WTC11 (cell line): ENCODE measurements at places on chromosomes 13 and 19.

- no peak overlapping the region for H3K4me3 ChIP-seq
- no peak for DNase-seq
- no peaks in the 10 kb centered on the region for H3K36me3 ChIP-seq
- H3K27ac ChIP-seq = no peak overlapping the region
- no peaks in the 10 kb centered on the region for H3K27me3 ChIP-seq
These were observed 15.2 kb downstream of the F10 start for GRCh38 chr13:113137691-113138298.

GRCh38 chr13:90803210-90803609, 544.3 kb upstream of the MIR17HG start:
- no peak overlapping the region for H3K27ac ChIP-seq
- peaks cover 5% of the 10 kb centered on the region; the same call in 1 of the 2 replicates for H3K4me1 ChIP-seq
- no peaks in the 10 kb centered on the region for H3K36me3 ChIP-seq
- no peak for DNase-seq
- H3K27me3 ChIP-seq = no peaks in the 10 kb centered on the region
- no peak overlapping the region for H3K4me3 ChIP-seq

DNA sequence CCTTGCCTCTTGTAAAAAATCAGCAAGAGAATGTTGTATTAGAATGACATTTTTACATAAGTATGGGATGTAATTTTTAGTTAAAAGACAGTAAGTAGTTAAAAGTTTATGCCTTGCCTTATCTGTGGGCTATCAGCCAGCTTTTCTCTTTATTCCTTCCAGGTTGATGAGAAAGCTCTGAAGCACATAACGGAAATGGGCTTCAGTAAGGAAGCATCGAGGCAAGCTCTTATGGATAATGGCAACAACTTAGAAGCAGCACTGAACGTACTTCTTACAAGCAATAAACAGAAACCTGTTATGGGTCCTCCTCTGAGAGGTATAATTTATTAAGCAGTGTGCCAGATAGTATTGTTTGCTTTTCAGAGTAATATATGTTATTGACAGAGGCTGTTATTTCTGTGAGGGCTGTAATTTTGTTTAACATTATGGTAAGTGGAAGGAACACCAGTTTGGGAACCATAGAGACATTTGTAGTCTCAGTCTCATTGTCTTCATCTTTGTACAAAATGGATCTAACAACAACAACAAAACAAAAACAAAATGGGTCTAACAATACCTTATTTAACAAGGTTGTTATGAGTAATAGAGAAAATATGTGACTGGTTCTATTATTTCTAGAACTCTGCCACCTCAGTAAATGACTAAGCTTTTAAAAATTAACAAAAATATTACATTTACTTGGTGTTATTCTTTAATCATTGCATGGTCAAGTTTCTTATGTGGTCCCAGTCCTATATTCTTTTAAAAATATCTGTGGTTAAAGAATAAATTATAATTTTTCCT, 112.8 kb downstream of the TDRD3 start:
- no peak overlapping the region for H3K27ac ChIP-seq
- H3K27me3 ChIP-seq = no peaks in the 10 kb centered on the region; the same call in 1 of the 2 replicates
- no peak for DNase-seq
- no peak overlapping the region for H3K4me3 ChIP-seq

DNA sequence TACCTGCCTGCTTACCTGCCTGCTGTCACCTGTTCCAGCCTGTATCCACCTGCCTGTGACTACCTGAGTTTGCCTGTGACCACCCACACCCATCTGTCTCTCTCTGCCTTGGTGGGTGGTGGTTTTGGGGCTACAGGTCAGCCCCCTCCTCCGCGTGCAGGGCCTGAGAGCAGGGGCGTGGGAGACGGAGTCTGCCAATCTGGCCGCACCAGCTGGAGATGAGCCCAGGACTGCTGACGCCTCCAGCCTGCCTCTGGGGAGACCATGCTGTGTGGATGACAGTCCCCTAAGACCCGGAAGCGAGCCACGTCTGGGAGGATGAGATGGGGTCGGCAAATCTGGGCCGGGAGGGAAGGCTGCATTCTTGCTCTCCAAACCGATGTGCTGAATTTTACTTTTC, 15.9 kb upstream of the KCTD15 start:
- H3K27ac ChIP-seq = no peak overlapping the region
- peaks cover 16% of the 10 kb centered on the region for H3K4me1 ChIP-seq
- DNase-seq = no peak
- no peak overlapping the region for H3K4me3 ChIP-seq

GRCh38 chr19:31256593-31256960, 92.7 kb downstream of the TSHZ3 start:
- no peak for DNase-seq
- H3K36me3 ChIP-seq = no peaks in the 10 kb centered on the region
- H3K27me3 ChIP-seq = no peaks in the 10 kb centered on the region; the same call in 1 of the 2 replicates
- H3K4me3 ChIP-seq = no peak overlapping the region

- no peaks in the 10 kb centered on the region for H3K4me1 ChIP-seq
- no peaks in the 10 kb centered on the region; the same call in 1 of the 2 replicates for H3K27me3 ChIP-seq
- H3K4me3 ChIP-seq = no peak overlapping the region
These were observed 13.9 kb downstream of the ZNF543 start for GRCh38 chr19:57334191-57334590.

- no peak overlapping the region for H3K27ac ChIP-seq
- no peaks in the 10 kb centered on the region for H3K27me3 ChIP-seq
- no peak for DNase-seq
- H3K4me3 ChIP-seq = no peak overlapping the region
- H3K4me1 ChIP-seq = no peaks in the 10 kb centered on the region
- no peaks in the 10 kb centered on the region for H3K36me3 ChIP-seq
These were observed 85.8 kb downstream of the EPSTI1 start for GRCh38 chr13:42906257-42906656.

GRCh38 chr19:44653977-44654774, 10.5 kb downstream of the PVR start:
- DNase-seq = peak; percentile 83
- H3K4me1 ChIP-seq = no peaks in the 10 kb centered on the region
- no peak overlapping the region for H3K27ac ChIP-seq
- H3K4me3 ChIP-seq = no peak overlapping the region
- peaks cover 54% of the 10 kb centered on the region for H3K36me3 ChIP-seq

GRCh38 chr19:51664997-51665396, 18.4 kb upstream of the SIGLEC14 start:
- H3K27me3 ChIP-seq = peaks cover 16% of the 10 kb centered on the region
- no peak overlapping the region for H3K4me3 ChIP-seq
- DNase-seq = no peak
- no peaks in the 10 kb centered on the region for H3K36me3 ChIP-seq

DNA sequence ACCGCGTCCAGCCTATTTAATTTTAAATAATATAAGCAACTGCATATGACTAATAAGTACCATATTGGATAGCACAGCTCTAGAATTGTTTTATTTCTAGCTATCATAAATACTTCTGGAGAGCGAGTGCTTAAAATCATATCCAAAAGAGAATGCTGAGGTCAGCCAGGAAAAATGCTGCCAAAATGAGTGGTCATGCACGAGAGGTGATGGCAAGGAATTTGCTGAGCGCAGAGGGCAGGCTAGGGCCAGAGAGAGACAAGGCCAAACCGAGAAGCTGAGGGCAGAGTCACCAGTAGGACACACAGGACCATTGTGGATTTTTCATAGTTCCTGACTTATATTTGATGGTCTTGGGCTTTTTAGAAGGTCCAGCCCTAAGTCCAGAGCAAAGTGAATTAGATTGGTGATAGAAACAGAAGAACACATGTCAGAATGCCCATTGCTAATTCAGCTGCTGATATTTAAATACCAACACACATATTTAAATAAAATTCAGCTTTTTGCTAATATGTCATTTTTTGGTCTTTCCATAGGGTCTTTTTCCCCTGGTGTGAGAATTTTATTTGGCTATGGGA, 33.6 kb upstream of the UBL3 start:
- H3K27ac ChIP-seq = no peak overlapping the region
- no peaks in the 10 kb centered on the region for H3K36me3 ChIP-seq
- H3K4me1 ChIP-seq = peaks cover 63% of the 10 kb centered on the region
- H3K4me3 ChIP-seq = no peak overlapping the region

DNA sequence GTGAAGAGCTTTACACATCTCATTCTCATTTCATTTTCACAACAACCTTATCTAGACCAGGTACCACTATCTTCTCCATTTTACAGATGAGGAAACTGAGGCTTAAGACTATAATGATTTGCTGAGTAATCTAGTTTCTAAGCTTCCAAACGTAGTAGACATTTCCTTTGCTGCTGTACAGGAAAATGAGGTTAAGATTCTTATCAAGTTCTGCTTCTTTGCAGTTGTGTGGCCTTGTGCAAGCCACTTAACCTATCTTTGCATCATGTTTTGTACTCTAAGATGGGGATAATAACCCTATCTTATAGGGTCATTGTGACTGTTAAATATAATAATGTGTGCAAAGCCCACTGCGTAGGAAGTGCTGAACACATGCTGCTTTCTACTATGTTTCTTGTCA, 307.9 kb downstream of the HS6ST3 start:
- H3K4me3 ChIP-seq = no peak overlapping the region
- H3K27ac ChIP-seq = no peak overlapping the region
- no peaks in the 10 kb centered on the region for H3K27me3 ChIP-seq

- no peaks in the 10 kb centered on the region for H3K27me3 ChIP-seq
- no peaks in the 10 kb centered on the region for H3K36me3 ChIP-seq
- H3K4me3 ChIP-seq = no peak overlapping the region
- H3K4me1 ChIP-seq = peaks cover 19% of the 10 kb centered on the region
- no peak for DNase-seq
These were observed 783.3 kb upstream of the ATXN8OS start for GRCh38 chr13:69324090-69324886.

GRCh38 chr13:98761126-98761985, 8.9 kb upstream of the SLC15A1 start:
- no peak overlapping the region for H3K4me3 ChIP-seq
- no peaks in the 10 kb centered on the region for H3K27me3 ChIP-seq
- H3K4me1 ChIP-seq = peaks cover 14% of the 10 kb centered on the region
- peaks cover 5% of the 10 kb centered on the region for H3K36me3 ChIP-seq
- DNase-seq = no peak
- no peak overlapping the region for H3K27ac ChIP-seq

DNA sequence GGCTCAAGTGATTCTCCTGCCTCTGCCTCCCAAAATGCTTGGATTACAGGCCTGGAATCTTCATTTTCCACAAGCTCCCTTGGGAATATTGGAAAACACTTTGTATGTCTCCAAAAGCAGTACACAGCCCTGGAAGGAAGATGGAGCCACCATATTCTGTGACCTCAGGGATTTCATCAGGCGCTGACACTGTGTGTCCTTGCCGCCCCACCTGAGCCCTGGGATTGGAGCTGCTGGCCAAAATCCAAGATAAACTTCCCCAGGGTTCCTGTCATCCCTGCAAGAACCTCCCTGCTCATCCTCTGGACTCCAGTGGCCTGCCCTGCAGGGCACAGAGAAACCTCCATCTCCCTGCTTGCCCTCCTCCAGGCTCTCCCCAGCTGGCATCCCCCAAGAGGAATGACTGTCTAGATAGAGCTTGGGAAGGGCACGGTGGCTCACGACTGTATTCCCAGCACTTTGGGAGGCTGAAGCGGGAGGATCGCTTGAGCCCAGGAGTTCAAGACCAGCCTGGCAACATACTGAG, 1.3 kb upstream of the GNG7 start:
- H3K27me3 ChIP-seq = peaks cover 28% of the 10 kb centered on the region
- no peak overlapping the region for H3K27ac ChIP-seq
- no peaks in the 10 kb centered on the region for H3K36me3 ChIP-seq
- peaks cover 16% of the 10 kb centered on the region for H3K4me1 ChIP-seq
- DNase-seq = no peak

- no peak overlapping the region for H3K4me3 ChIP-seq
- peaks cover 15% of the 10 kb centered on the region for H3K4me1 ChIP-seq
- H3K36me3 ChIP-seq = peaks cover 32% of the 10 kb centered on the region
These were observed 6.0 kb upstream of the TEX30 start for GRCh38 chr13:102779436-102780159.

- H3K27me3 ChIP-seq = no peaks in the 10 kb centered on the region
- no peak for DNase-seq
- H3K27ac ChIP-seq = no peak overlapping the region
- H3K4me3 ChIP-seq = no peak overlapping the region
- H3K4me1 ChIP-seq = peaks cover 57% of the 10 kb centered on the region
These were observed 213.1 kb downstream of the DCLK1 start for GRCh38 chr13:35917942-35918645.

- DNase-seq = peak; percentile 98
- peak overlapping the region; percentile 99 for H3K27ac ChIP-seq
- peaks cover 31% of the 10 kb centered on the region for H3K27me3 ChIP-seq
These were observed 559 bp upstream of the LENG9 start for GRCh38 chr19:54464044-54464629.

DNA sequence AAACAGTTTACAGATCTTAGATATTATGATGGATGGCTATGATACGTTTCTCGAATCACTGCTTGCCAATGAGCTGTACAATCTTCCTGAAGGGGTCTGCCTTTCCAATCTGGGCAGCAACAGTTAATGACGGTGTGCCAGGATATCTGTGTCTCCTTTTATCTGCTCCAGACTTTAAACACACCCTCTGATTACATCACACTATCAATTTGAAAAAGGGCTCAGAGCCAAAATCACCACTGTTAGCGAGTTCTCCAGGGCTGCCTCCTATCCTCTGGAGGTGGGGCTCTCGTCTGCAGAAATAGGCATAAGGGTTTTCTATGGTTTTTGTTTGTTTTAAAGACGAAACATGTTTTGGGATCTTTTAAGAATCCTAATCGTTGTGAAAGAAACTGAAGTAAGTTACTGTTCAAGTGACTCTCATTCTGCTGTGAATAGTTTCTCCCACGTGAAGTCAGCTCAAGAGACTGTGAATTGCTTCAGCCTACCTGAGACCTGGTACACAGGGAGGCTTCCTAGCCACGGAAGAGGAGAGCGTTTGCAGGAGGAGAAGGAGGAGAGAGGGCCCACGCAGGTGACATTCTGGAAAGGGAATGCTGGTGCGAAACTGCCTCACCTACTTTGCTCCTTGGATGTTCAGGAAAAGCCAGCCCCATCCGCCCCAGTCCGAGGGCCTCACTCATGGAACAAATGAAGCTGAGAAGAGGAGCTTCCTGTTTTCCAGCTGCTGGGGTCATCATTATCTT, 15.2 kb upstream of the GJA3 start:
- H3K4me3 ChIP-seq = no peak overlapping the region
- peaks cover 6% of the 10 kb centered on the region; the same call in 1 of the 2 replicates for H3K4me1 ChIP-seq
- no peak overlapping the region for H3K27ac ChIP-seq
- H3K27me3 ChIP-seq = no peaks in the 10 kb centered on the region; the same call in 1 of the 2 replicates

DNA sequence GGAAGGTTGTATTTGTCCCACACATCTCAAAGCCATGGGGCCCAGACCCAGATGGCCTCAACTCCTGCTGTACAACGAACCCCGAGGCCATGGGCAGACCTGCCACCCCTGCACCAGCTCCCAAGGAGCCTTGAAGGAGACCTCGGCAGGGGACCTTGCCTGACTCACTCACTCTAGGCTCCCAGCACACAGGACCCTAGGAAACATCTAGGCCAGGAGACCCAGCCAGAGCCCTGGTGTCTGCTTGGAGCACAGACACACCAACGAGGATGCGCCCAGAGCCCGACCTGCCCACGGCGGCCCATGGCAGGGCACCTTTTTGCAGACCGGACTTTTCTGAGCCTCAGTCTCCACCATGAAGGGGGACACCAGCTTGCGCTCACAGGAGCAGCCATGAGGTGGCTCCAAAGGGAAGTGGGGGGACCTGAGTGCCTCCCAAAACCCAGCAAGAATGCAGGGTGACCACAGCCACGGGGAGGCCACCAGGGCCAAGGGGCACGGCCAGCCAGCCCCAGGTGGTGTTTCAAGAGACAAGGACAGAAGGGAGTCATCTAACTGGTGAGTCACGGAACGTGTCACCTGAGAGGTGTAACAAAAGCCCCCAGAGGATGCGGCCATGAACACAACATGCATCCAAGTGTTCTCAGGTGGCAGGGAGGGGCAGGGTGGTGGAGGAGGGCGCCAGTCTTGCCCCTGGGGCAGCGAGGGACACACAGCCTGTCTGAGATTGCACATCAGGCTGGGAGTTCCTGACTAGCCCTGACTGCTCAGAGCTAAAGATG, 4.9 kb upstream of the CERS1 start:
- H3K36me3 ChIP-seq = peaks cover 5% of the 10 kb centered on the region; the same call in 1 of the 2 replicates
- no peak for DNase-seq
- no peaks in the 10 kb centered on the region for H3K4me1 ChIP-seq
- peaks cover 16% of the 10 kb centered on the region for H3K27me3 ChIP-seq
